ENCODE measurements at places on chromosomes 7 and 10.

GRCh38 chr7:104962781-104963180 is 51.2 kb upstream of the KMT2E start:
- no peak for DNase-seq

- DNase-seq = no peak
These were observed 4.4 kb upstream of the SMC3 start for GRCh38 chr10:110563132-110563531.

- DNase-seq = no peak
These were observed 629.3 kb downstream of the IPMK start for GRCh38 chr10:57638411-57638810.

GRCh38 chr7:153432063-153432462 is 620.1 kb upstream of the DPP6 start:
- DNase-seq = no peak

DNA sequence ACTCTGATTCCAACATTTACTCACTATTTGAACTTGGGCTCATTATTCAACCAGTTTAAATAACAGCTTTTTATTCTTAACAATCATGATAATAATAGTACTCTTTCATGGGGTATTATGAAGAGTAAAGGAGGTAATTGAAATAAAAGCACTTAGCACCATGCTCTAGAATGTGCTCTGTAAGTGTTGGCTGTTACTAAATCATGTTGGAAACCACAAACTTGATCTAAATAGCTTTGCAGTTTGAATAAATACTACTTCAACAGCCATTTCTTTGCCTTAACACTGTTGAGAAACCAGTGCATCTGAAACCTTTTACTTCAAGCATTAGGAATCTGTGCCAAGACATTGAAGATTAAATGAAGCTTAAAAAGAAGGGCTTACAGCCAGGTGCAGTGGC is 7.9 kb upstream of the UPF2 start:
- DNase-seq = no peak

DNA sequence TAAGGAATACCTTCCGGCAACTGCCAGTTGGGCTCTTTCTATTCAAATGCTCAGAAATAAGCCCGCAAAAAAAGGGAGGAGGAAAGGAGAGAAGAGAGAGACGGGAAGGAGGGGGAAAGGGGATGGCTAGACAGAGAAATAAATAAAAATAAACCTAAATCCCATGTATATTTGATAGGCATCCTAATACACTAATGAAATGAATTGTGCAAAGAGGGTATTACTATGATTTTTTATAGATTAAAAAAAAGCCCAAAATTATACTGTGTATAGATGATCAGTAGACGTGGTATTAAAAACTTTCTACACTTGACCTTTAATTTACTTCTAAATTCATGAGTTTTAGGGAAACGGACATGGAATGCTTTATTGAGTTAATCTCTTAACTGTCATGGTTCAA is 89.9 kb downstream of the HBP1 start:
- DNase-seq = no peak

DNA sequence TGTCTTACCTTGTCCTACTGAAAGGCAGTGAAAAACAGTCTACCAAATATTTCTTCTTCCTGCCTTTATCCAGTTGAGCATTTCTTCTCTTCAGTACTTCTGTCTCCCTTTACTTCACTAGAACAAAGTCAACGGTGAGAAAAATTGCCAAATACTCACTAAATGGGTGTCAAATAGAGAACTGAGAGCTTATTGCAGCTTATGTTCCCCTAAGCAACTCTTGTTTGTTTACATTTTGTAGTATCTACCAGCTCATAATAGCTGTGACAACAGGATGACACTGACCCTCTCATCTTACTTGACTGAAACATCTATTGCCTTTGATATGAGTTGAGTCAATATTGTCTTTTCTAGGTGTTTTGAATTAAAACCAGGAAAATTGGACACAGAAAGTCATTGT is 327.9 kb upstream of the SORCS1 start:
- DNase-seq = no peak

DNA sequence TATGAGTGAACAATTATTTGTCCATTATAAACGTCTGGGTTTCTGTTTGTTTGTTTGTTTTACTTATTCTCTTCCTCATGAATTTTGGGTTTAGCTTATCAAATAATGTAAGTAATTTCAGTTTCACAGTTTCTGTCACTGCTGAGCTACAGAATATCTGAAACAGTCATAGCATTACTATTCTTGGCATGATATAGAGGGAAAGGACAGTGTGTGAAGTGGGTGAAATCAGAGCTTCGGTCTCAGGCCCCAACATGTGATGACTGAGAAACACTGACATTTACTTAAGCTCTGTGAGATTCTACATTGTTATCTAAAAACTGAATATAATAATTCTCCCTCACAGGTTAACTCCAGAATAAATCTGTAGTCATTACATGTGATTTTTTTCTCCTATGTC is 8.8 kb upstream of the OR6V1 start:
- DNase-seq = no peak

DNA sequence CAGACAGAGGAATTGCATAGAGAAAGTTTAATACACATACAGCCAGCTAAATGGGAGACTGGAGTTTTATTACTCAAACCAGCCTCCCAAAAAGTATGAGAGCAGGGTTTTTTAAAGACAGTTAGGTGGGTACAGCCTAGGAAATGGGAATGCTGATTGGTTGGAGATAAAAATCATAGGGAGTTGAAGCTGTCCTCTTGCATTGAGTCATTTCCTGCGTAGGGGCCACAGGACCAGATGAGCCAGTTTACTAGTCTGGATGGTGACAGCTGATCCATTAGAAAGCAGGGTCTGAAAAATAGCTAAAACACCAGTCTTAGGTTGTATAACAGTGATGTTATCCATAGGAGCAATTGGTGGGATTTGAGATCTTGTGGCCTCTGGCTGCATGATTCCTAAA is 76.1 kb upstream of the POM121L12 start:
- DNase-seq = no peak

GRCh38 chr7:151125470-151125845 is 39.2 kb downstream of the AGAP3 start:
- no peak for DNase-seq

DNA sequence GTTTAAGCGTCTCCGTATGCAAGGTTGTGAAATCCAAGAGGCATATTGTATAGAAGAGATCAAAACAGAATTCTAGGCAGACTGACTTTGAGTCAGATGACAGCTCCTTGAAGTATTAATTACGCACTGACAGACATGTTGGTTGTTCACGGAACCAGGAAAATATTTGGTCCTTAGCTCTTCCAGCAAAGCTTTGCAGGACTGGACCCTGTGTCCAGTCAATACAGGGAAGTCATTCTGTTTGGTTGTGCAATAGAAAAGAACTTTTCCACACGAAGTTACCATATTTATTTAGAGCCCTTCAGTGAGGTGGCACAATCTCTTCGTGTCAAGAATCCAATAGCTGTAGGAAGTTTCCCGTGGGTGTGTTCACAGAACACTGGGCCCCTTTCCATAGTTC is 205.3 kb downstream of the ARHGAP21 start:
- no peak for DNase-seq

DNA sequence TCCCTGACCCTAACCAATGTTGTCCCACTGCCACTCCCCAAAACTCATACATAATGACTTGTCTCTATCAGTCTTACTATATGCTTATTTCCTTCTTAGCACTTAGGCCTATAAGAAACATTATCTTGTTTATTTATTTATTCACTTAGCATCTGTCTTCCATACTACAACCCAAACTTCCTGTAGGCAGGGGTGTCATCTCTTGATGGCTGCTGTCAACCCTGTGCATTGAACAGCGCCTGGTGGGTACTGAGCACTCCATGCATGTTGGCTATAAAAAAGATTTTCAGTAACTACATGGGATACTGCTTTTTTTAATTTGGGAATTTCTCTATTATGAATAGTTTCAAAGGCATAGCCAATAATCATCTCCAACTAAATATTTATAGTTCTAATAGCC is 46.7 kb downstream of the JAZF1 start:
- no peak for DNase-seq

DNA sequence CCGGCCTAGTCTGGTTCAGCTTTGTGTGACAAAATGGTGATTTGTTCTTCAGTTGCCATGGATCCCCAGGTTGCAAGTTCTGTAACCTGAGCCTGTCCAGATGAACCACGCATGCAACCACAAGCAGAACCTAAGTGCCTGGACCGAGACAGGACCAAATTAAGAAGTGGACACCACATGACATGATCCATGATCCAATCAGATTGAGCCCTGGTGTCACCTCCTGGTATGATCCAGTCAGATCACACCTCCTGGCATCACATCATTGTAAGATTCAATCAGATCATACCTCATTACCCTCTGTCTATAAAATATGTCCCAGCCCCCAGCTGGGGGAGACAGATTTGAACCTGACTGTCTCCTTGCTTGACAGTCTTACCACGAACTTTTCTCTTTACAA is 70.0 kb downstream of the MALSU1 start:
- DNase-seq = no peak

DNA sequence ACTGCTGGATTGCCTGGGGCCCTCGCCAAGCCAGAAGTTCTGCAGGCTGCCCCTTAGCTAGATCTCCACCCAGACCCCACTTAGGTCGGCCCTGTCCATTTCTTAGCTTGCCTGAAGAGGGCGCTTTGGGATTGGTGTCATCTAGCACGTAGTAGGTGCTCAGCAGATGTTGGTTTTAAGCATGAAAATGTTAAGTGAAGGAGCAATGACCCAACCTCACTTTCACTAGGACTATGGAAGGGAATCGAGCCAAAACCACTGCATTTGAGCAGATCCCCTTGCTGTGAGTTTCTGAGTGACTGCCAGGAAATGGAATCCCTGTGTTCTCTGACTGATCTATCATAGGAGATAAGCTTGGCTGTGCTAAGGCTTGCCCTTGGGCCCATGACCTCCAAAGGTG is 131.7 kb upstream of the EEPD1 start:
- DNase-seq = no peak

DNA sequence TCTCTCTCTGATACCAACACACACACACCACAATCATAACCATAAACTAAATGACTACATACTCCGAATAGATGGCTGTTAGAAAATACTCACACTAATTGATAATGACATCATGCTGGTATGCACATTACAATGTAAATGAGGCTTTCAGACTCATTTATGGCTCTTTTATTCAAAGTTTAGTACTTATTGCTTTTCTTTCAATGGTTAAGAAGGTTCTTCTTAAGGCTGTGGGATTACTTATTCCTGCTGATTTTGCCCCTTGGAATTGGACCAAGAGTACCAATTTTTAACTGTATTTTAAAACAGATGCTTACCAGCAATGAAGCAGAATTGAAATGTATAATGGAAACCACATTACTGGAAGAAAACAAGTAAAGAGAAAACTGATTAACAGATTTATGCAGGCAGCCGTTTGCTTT is 20.6 kb upstream of the CABCOCO1 start:
- no peak for DNase-seq

DNA sequence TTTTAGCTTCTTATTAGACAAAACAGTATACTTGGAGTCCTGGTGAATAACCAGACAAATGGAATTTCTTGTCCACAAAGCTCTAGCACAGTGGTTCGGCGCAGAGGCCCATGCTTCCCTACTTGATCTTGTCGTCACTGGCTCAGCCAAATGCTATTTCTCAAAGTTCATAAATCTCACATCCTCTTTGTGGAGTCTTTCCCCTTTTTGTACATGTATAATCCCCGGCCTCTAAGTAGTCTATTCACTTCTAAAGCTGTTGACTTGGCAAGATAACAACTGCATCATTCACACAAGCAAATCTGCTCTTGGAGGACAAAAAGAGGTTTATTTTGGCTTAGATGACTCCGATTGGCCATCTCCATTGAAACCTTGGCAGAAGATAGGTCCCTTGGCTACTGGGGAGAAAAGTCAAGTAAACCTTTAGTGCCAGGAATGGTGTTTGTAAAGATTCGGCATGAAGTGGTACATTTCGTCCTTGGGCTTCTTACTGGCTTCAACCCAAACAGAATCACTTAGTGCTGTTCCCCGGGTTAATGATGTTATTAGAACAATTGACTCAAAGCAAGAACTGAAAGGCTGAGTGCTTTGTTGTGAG is 5.1 kb upstream of the AKR1E2 start:
- no peak for DNase-seq

- DNase-seq = no peak
These were observed 39.3 kb upstream of the DRGX start for GRCh38 chr10:49435225-49435624.

DNA sequence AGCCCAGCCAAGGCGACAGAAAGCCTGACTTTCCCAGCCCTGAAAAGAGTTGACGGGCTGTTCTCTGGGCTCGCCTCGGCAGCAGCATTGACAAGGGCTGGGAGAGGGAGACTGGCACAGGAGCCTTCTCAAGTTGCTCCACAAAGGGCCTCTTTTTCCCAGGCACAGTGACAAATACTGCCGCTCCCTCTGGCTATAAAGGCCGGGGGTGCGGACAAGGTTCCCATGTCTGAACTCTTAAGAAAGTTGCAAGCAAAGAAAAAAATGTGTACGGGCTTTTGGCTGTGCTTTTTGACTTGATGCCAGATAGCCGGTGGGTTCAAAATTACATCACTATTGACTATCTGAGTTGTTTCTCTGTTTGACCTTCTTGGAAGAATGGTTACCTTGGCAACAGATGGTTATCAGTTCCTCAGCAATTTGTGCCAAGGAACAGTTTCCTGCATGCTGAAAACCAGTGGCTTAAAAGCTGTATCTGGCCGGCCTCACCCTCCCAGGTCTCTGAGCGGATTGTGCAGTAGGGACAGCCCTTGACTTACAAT is 115.9 kb upstream of the EEPD1 start:
- DNase-seq = no peak

DNA sequence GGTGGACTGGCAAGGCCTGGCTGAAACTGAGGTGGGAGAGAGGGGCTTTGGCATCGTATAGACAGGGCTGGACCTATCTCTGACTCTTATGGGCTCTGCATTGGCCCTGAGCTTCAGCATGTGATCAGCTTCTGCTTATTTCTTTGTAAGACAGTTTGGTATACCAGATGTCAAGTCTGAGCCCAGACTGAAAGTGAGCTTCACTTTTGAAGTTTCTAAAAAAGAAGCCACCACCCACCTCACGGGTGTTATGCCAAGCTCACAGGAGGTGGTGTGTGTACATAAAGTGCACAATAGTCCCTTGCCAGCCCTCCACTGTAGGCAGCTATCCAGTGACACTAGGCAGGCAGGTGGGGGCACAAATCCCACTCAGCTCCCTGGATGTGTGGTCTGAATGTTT is 68.7 kb upstream of the SEPHS1 start:
- DNase-seq = no peak

DNA sequence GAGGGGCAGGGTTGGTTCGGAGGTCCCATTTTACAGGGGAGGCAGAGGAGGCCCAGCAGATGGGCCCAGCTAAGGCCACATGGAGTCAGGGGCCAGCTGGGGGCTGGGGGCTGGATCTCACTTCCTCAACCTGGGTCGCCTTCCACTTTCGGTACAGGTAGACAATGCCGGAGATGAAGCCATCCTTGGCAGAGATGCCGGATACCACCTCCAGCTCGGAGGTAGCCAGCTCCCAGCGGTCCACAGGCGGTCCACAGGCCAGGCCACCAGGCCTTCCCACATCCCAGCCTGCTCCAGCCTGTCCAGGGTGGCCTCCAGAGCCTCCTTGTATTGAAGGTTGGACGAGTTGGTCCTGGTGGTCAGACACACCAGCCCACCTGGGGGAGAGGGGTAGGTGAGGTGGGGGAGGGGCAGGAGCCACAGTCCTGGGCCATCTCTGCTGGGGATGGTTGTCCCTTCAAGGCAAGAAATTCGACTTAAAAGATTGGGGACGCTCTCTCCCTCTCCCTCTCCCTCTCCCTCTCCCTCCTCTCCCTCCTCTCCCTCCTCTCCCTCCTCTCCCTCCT is 3.9 kb downstream of the CLDN4 start:
- DNase-seq = no peak

GRCh38 chr7:108351729-108352131 is 104.5 kb downstream of the NRCAM start:
- no peak for DNase-seq

GRCh38 chr7:139523968-139524815 is 707 bp downstream of the CLEC2L start:
- no peak for DNase-seq
